ENCODE measurements at places on chromosomes 6 and 20.

DNA sequence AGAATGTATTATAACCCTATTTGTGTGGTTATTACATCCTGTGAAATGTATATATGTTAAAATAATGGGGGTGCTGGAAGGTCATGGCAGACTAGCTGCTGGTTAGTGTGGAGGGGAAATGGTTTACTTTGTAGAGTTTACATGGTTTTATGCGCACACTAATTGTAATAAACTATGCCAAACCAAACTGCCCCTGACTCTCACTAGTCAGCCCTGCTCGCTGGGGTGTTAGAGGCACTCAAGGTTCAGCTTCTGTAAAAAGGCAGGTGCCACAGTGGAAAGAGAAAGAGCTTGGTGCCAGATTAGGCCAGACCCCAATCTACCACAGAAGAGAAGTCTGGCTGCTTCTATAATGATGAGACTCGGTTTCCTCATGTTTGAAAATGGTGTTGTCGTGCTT is 52.7 kb downstream of the GOPC start:
- no peak for DNase-seq

DNA sequence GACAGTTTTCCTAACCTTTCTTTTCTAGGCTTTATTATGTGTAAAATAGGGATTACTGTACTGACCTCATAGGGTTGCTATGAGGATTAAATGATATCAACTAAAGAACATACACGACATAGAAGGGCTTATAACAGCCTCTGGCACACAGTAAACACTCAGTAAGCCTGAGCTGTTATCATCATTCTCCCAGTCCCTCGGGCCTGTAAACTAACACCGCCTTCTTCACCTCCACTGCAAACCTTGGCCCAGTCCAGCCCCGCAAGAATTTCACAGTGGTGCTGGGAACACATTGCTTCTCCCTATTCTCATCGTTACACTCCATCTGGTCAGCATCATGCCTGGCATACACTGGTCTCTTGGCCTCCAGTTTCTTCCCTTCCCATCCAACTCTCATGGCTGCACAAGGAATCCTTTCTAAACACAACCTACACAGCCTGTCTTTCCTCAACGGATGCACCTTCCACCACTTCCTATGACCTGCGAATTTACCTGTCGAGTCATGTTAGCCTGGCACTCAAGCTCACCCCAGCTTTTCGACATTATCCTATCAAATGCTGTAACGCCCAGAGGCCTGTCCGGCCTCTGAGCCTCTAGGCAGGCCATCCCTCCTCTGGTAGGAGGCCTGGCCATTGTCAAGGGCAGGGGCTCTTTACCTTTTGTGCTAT is 92.1 kb downstream of the FYN start:
- DNase-seq = no peak

- no peak for DNase-seq
Observed at GRCh38 chr6:132063738-132064137, 112.6 kb upstream of the CCN2 start.

- DNase-seq = no peak
Observed at GRCh38 chr6:87706187-87706966, 4.3 kb upstream of the AKIRIN2 start.

GRCh38 chr6:146153040-146153758 is 124.3 kb downstream of the GRM1 start:
- no peak for DNase-seq

- no peak for DNase-seq
Observed at GRCh38 chr6:50936277-50936681, 117.6 kb downstream of the TFAP2B start.

GRCh38 chr6:5624256-5624655 is 362.9 kb downstream of the FARS2 start:
- no peak for DNase-seq

GRCh38 chr6:36928547-36928918 is 26.0 kb upstream of the PI16 start:
- DNase-seq = no peak

- no peak for DNase-seq
Observed at GRCh38 chr6:128738112-128738511, 144.8 kb upstream of the LAMA2 start.

DNA sequence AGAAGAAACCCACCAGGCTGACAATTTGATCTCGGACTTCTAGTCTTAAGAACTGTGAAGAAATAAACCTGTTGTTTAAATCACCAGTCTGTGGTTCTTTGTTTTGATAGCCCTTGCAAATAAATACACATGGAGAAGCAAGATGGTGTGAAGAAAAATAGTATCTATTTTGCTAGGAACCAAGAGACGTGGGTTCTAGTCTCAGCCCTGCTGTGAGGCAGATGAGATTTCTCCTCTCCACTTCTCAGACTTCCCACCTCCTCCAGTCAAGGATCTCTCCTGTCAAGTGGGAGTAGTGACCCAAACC is 294.9 kb upstream of the JARID2 start:
- no peak for DNase-seq

DNA sequence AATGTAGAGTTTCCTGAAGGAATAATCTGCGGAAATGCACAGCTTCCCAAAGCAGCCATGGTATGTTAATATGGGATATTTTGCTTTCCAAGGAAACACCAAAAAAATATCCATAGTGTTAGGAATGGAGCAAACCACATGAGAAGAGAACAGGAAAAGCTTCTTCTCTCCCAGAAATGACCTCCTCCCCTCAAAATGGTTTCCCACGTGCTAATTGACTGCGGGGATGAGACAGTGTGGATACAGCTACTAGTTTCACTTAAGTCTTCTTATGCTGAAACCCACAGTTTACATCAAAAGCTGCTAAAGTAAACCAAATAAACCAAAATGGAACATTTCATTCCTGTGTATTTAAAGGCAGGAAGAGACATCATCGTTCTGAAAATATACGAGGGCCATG is 69.4 kb downstream of the FYN start:
- DNase-seq = no peak

GRCh38 chr20:17608701-17609497 is 39.0 kb downstream of the DSTN start:
- no peak for DNase-seq

- DNase-seq = no peak
Observed at GRCh38 chr6:21451546-21452013, 142.0 kb upstream of the SOX4 start.

DNA sequence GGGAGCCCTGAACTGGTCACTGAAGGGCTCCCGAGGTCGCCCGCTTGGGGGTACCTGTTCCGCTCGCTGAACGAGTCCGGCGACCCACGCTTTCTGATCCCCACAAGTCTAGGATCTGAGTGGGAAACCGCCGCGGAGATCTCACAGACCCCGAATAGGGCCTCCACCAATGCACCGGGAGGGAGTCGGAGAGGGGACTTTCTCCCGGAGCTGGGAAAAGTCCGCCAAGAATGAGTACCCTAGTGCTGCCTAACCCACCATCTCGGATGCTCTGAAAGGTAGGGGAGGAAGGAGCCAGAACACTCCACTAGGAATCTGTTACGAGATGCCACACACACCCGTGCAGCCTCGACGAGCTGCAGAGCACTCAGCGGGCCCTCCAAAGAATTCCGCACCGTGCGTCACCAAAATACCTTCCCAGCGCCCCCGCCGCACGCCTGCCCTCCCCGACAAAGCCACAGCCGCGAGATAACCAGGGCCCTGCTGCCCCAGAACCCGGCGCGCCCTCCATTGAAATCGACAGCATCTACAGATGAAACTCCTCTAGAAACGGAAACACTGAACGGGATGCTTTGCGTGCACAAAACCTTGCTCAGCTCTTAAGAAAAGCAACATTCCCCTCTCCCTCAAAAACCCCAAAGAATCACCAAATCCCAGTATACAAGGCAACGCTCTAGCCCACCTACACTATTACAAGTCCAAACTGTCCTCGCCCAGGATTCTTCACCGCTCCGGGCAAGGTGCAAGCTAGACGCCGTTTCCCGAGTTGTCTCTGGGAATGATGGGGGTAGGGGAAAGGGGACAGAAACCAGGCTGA is 686 bp downstream of the COL12A1 start:
- no peak for DNase-seq
